ENCODE measurements at places on chromosomes 4 and X. TPM values are rescaled to one million over a fixed set of nuclear protein-coding genes. Genes with fewer than 3 reads are reported as not detected.

The MAGEA12 gene
- not detected for total RNA-seq

GRCh38 chr4:144340931-144341330 is 200.4 kb upstream of the GYPA start:
- DNase-seq: no peak

The HSFX2 gene
- total RNA-seq: not detected

- peak; percentile 15 for DNase-seq
Observed at GRCh38 chrX:133838761-133839676, 146.4 kb downstream of the GPC3 start.

- no peak for DNase-seq
Observed at GRCh38 chrX:48475296-48475695, 703 bp upstream of the FTSJ1 start.

The NOX1 gene
- total RNA-seq: not detected

DNA sequence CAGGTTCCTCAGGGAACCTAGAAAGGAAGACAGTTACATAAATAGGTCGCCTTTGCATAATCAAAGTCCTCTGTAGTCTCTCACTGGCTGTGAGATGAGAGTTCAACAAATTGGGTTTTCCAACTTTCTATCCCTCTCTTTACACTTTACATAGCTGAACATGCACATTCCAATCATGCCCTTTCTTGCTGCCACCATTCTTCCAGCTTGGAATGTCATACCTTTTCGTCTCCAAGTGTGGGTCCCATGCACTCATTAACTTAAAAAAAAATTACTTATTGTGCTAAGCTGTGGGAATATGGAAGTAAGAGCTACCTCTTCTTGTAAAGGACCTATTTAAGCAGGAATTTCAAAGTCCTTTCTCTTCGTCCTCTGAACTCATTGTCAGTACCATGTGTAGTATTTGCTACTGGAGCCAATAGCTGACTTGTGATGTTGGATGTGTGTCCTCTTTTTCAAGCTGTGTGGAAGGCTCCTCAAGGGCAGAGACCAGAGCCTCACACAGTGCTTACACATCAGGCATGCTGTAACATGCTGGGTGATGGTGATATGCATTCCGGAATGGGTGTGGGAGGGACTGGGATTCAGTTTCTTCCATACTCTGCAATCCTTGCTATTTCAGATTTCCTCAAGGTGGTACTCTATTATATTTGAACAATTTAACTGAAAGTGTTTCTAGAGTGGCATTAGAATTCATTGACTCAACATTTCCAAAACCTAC is 7.1 kb downstream of the ENOPH1 start:
- no peak for DNase-seq

The ARSD gene
- 4.4 TPM for total RNA-seq

The ANKRD37 gene
- total RNA-seq: 16.1 TPM

The NELFA gene
- total RNA-seq: 34.2 TPM

- no peak for DNase-seq
Observed at GRCh38 chrX:140917354-140918115, 84.9 kb upstream of the SPANXB1 start.

The ELOVL6 gene
- total RNA-seq: 27.0 TPM

- no peak for DNase-seq
Observed at GRCh38 chr4:162657966-162658365, 494.2 kb upstream of the FSTL5 start.

- no peak for DNase-seq
Observed at GRCh38 chrX:9249051-9249846, 215.3 kb upstream of the FAM9B start.

GRCh38 chr4:112343330-112344080 is 46.3 kb downstream of the ALPK1 start:
- no peak for DNase-seq

DNA sequence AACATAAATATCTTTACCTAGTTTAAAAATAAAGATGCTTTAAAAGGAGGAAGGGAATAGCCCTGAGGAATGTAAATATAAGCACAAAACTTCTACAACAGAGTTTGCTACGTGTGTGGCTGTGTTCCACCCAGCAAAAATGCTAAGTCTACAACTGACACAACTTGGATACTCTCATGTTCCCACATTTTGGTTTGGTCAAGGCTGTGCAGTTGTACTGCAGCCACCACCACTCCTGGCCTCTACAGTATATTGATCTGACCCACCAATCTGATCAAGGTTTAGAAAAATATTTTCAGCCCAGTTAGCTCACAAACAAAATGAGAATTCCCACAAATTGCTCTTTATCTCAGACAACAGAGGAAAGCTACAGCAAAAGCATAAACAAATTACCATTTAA is 12.1 kb downstream of the F9 start:
- DNase-seq: no peak

DNA sequence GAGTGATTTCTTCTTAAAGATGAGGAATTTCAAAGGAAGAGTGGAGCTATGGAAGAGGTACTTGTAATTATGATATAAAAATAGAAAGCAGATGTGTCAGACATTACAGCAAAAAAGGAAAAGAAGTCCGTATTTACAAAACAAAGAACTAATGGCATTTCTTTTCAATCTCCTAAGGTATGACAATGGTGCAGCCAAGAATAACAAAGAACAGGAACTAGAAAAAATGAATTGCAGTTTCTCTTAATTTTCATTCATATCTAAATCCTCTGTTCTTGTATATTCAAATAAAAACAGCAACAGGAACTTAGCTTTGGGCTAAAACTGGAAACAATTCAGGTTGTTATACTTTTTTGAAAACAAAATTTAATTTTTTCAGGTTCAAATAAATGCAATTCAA is 105.1 kb downstream of the SPRY1 start:
- no peak for DNase-seq

The VGLL1 gene
- not detected for total RNA-seq

Measured in activated CD4-positive, alpha-beta memory T cell treated with anti-CD3 and anti-CD28 coated beads, Interleukin-2, amount 10 ng/mL, durations not matched to agents 7 days and 5 days (primary cell).